ENCODE measurements at places on chromosomes 6 and 20.

- DNase-seq: no peak
These were observed 403.6 kb downstream of the PLCB1 start for GRCh38 chr20:8535403-8536261.

- no peak for DNase-seq
These were observed 101.6 kb downstream of the DST start for GRCh38 chr6:56541030-56541600.

DNA sequence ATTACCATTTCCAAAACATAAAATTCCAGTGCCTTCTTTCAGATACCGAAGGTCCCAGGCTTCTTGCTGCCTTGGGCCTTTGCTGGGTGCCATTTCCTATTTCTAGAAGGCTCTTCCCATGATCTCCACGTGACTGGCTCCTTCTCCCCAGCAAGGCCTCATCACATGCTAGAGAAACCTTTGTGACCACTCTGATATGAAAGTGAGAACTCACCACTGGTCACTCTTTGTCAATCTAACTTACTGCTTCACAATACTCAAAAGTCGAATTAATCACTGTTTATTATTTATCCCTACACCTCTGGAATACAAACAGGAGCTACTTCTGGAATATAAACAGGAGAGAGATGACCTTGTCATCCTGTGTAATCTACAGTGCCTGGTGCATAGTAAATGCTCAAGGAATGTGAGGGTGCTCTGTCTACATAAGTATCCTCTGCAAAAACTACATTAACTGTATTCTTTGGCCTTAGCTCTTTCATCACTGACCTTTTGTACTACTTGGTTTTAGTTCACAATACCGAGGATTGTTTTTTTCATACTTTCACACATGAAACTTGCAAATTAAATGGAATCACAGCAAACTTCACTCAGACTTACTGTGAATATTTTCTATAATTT, 1.6 kb downstream of the STX7 start:
- DNase-seq: no peak

- no peak for DNase-seq
These were observed 9.0 kb downstream of the ADA start for GRCh38 chr20:44642203-44643153.

GRCh38 chr6:136226027-136226673, 24.0 kb downstream of the MTFR2 start:
- peak; percentile 68 for DNase-seq

GRCh38 chr20:32037929-32038328, 14.1 kb upstream of the HCK start:
- DNase-seq: no peak

DNA sequence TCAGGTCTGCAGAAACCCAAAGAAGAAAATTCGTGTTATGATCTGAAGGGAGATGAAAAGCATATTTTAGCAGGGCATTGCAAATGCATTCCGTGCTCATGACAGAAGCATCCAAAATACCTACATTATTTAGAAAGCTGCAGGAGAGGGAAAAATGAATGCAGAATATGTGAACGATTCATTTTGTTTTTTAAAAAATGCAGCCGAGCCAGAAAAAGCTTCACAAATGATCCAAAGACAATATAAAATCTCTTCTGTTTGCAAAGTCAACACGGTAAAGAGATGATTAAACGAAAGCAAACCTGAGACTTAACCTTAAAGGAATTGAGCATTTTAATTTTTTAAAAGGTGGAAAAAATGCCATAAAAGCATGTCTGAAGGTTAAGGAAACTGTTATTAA, 136.1 kb upstream of the SULF2 start:
- DNase-seq: no peak

GRCh38 chr6:31525932-31526591, 2.7 kb upstream of the MCCD1 start:
- no peak for DNase-seq

DNA sequence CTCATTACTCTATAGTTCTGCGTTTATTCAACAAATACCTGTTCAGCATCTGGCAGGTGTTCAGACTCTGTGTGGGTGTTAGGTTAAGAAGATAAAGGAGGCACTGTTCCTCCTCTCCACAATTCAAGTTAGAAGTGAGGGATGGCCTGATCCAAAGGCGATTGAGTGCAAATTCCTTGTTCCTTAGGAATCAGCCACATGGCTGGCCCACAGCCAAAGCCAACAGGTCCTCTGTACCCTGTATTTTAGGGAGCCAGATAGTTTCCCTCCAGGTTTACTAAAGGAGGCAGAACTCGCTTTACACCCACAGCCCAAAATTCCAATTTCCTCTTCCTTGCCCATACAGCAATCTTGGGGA, 5.0 kb upstream of the CD40 start:
- DNase-seq: no peak

GRCh38 chr20:63589261-63590217, 15.5 kb upstream of the HELZ2 start:
- DNase-seq: no peak

- no peak for DNase-seq
These were observed 21.2 kb downstream of the SNRPB start for GRCh38 chr20:2449386-2449785.

GRCh38 chr6:14317387-14317970, 199.9 kb downstream of the CD83 start:
- no peak for DNase-seq

DNA sequence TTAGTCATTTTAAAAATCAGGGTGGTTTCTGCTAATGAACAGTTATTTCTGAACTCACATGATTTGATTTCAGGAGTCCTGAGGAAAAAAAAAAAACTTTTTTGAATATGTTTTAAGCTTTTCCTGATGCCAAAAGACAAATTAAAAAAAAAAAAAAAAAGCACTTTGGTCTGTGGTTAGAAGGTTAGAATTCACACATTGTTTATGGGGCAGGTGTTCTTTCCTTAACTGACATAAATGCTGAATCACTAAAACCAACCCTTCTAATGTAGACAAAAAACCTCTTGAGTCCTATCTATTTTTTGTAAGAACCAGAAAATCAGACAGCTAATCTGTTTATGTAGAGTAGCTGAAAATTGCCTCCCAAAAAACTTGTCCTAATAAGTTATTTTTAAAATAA, 20.4 kb downstream of the THEMIS start:
- DNase-seq: no peak

GRCh38 chr6:11763460-11764249, 14.9 kb downstream of the ADTRP start:
- DNase-seq: no peak

GRCh38 chr20:62161347-62161746, 17.8 kb downstream of the SS18L1 start:
- DNase-seq: no peak

DNA sequence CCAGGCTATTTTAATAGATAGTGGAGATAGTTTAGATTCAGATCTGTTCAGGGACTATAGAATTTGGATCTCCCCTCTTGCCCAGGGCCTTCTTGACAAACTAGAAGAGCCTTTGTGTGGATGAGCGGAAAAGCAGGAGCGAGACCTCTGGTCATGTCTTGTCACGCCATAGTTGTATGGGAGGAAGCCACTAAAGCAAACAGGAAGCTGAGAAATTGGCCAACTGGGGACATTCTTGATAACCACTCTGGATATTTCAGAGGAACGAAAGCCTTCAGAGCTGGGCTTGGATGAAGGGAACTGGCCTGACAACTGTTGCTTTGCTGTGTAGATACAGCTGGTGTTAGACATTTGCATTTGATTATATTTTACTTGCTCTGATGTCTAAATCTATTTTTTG, 54.1 kb upstream of the EXOC2 start:
- DNase-seq: no peak

DNA sequence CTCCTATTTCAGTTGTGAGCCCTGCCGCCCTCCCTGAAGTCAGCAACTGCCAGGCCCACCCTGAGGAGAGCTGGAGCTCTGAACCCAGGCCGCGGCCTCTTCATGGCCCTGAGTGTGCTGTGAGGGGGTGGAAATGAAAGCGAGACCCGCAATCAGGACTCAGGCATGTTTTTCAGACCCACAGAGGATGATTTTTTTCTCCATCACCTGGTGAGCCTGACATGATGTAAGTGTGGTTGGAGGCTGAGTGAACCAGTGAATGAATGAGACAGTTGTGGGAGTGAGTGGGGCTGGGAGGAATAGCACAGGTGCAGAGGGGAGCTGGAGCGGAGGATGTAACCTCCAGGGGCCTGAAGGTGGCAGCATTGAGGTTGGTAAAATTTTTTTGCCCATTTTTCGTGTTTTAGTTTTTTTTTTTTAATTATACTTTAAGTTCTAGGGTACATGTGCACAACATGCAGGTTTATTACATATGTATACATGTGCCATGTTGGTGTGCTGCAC, 18.3 kb downstream of the RAET1L start:
- DNase-seq: no peak

DNA sequence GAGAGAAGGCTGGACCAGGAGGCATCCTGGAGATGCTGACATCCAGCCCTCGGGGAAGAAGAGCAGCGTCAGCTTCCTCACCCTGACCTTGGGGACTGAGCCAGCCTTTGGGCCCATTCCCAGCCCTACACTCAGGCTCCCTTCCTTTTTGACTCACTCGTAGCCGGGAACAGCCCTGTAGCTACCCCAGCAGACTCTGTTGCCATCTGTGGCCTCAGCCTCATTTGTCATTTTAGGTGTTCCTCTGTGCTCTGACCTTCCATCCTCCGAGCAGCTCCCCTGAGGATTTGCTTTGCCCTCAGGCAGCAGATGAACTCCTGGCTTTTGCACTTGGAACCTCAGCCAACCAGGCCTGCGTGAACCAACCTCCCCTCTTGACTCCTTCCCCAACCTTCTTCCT, 67.5 kb downstream of the ELOVL2 start:
- no peak for DNase-seq

DNA sequence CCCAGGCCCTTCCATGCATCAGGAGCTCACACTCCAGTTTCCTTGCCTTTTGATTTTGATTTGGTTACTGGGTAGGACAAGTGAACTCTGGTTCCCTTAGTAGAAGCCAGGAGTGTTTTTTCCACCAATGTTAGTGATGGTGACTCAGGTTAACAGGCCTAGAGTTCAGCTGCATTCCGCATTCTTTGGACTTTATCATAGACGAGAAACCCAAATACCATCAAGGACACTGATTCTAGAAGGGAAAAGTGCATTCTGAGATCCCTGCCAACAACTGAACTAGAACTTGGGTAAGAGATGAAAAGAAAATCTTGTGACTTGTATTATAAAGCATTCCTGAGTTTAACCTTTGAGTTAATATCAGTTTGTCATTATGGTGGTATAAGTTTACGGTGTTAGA, 8.9 kb downstream of the GSS start:
- no peak for DNase-seq

DNA sequence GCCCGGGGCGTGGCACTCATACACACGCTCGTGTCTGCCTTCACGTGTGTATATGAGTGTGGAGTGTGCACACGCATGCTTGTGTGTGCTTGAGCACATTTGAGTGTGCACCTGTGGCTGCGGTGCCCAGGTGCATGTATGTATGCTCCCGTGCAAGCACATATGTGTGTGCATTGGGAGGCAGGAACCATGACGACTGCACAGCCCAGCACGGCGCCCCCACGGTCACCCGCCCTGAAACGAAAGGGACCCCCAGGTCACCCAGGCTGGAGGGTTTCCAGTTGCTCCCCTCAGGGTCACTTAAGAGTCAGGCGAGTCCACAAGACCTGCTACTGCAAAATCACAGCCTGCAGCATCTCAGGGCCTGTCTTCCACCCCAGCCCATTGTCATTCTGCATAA, 94.7 kb downstream of the YTHDF1 start:
- DNase-seq: no peak

GRCh38 chr6:161133963-161134362, 139.9 kb downstream of the AGPAT4 start:
- no peak for DNase-seq

DNA sequence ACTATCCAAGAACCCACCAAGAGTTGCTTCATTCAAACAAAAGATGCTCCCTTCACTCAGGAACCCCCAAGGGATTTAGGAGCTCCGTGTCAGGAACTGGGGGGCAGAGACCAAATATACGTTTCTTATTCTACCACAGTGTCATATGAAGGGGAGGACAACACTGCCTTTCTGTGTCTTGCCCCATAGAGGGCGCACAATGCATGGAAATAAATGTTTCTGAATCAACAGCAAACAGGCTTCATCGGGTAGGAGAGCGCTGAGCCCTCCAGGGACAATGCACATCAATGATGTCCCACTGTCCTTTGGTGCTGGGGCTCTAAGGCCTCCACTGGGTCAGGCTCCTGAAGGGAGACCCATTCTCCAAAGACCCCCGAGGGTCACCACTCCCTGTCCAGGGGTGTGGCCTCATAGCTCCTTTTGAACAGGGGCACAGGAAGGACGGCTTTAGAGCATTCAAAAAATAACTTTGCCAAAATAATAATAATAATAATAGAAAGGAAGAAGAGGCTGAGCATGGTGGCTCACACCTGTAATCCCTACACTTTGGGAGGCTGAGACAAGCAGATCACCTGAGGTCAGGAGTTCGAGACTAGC, 31.1 kb downstream of the PLG start:
- peak; percentile 8 for DNase-seq

- DNase-seq: no peak
These were observed 207.7 kb upstream of the GJE1 start for GRCh38 chr6:141925001-141925400.

DNA sequence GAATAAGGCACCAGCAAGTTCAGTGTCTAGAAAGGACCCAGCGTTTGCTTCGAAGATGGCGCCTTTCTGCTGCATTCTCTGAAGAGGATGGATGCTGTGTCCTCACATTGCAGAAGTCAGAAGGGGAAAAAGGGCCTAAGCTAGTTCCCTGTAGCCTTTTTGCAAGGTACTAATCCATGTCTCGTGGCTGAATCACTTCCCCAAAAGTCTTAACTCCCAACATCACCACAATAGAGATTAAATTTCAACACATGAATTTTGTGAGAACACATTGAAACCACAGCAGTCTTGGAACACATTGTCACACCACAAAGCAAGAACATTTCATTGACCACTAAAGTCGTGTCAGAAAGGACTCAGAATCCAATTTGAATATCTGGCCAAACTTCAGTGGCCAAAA, 42.1 kb downstream of the KLHL31 start:
- DNase-seq: no peak

- no peak for DNase-seq
These were observed 166.8 kb downstream of the DST start for GRCh38 chr6:56475736-56476457.

GRCh38 chr20:38790200-38791053, 15.1 kb upstream of the PPP1R16B start:
- no peak for DNase-seq

- DNase-seq: no peak
These were observed 205.6 kb downstream of the UST start for GRCh38 chr6:148952147-148953035.

DNA sequence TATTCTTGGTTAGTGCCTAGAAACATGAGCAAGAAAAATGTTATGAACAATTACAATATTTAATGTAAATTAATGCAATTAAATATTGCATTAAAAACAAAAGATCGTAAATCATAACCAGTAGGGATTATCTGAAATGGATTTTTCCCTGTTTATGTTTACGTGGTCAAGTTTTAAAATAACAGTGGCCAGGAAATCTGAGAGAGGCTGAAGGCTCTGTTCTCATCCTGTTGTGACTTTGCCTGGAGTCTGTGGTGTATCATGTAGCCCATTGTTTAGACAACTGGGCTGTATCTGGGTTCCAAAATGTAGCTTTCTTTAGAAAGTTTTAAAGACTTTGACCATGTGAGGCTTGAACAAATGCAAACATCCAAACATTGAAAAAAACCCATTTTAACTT, 2.4 kb downstream of the MYO6 start:
- DNase-seq: no peak

GRCh38 chr6:40307712-40308111, 279.5 kb downstream of the LRFN2 start:
- no peak for DNase-seq

All from effector memory CD8-positive, alpha-beta T cell (primary cell).